ENCODE measurements at places on chromosomes 5 and 9.
A peak's percentile ranks its signal among the peaks of the same experiment; 100 is the strongest.

GRCh38 chr5:58012801-58013315 is 447.0 kb downstream of the PLK2 start:
- DNase-seq, result no peak

- no peak for DNase-seq
Observed at GRCh38 chr9:17556935-17557334, 21.9 kb upstream of the SH3GL2 start.

GRCh38 chr5:111017731-111018130 is 53.8 kb upstream of the TSLP start:
- DNase-seq, result peak; percentile 41

- DNase-seq, result no peak
Observed at GRCh38 chr5:29238115-29238514, 1955.4 kb upstream of the CDH6 start.
